ENCODE measurements at places on chromosomes 16 and 17. TPM values are rescaled to one million over a fixed set of nuclear protein-coding genes. Genes with fewer than 3 reads are reported as not detected.

The RUNDC3A gene
- 0.28 TPM for polyA plus RNA-seq

The IL34 gene
- polyA plus RNA-seq = not detected

The CNGB1 gene
- not detected for polyA plus RNA-seq

The C17orf107 gene
- polyA plus RNA-seq = 0.68 TPM

The MRPL12 gene
- 42.5 TPM for polyA plus RNA-seq

Measured in CD4-positive, alpha-beta memory T cell (primary cell).